ENCODE measurements at places on chromosomes 3 and 15.

DNA sequence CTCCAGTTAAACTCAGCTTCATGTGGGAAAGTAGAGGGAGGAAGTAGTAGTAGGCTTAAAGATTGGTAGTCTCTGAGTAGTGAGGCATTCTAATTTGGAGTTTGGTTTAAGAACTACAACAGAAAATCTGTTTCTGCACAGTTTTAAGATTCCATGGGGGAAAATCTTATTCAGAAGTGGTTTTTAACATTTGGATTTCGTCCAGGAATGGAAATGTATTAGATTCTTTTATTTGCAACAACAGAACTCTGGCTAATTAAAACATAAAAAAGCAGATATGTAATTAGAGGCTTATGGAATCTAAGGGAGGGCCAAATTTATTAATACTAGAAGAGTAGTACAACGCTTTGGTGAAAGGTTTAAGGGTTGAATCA, 36.0 kb downstream of the NECTIN3 start:
- DNase-seq: no peak

GRCh38 chr3:150411976-150412375, 3.9 kb downstream of the TSC22D2 start:
- no peak for DNase-seq

- DNase-seq: peak; percentile 75
Measured at GRCh38 chr15:77631745-77632533, 773 bp downstream of the LINGO1 start.

- DNase-seq: no peak
Measured at GRCh38 chr3:30752970-30753369, 141.5 kb downstream of the GADL1 start.

- DNase-seq: no peak
Measured at GRCh38 chr3:162799910-162800309, 1303.3 kb downstream of the OTOL1 start.

DNA sequence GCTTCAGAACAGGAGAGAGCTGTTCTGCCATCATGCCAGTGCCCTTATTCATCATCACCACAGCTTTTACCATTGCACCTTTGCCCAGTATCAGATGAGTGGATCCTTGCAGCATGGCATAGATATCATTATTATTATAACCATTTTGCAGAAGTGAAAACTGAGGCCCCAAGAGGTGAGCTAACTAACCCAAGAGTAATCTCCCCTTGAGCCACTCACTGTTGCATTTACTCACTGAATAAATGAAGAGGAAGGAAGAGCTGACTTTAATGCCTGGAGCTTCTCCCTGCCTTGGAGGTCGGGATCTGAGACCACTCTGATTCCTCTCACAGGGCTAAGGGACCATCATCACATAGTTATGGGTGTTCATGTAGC, 32.0 kb downstream of the HRH1 start:
- DNase-seq: no peak

- peak; percentile 57 for DNase-seq
Measured at GRCh38 chr3:186255703-186256331, 106.2 kb downstream of the DGKG start.

DNA sequence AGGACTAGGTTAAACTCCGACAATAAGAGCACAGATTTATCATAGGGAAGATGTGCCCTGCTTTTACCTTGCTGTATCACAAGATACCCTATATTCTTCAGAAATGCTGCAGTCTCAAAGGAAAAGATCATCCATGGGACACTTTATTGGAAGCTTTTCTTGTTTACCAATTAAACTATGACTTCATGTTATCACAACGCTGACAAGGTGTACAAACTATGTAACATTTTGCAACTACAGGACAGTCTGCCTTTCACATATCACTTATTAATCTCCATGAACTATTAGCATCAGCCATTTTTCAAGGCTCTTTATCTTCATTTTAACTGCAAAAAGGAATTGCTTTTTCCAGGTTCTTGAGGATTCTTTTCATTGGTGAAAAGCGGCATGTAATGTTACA, 34.0 kb downstream of the CBLB start:
- DNase-seq: no peak

DNA sequence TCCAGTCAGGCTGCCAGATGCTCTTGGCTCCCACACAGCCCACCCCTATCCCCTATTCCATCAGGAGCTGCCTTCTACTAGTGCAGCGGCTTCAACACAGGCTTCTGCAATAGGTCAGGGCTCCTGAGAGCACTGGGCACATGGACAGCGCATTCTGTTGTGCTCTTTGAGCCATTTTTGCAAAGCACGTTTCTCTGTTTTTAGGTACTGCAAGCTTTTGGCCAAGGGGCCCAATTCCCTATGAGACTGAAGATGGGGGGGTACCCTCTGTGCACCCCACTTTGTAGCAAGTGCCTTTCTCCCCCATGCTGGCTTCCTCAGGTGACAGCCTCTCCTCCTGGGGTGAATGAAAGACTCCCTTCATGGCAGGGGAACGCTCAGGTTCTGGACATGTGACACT, 31.2 kb downstream of the CHDH start:
- DNase-seq: no peak

DNA sequence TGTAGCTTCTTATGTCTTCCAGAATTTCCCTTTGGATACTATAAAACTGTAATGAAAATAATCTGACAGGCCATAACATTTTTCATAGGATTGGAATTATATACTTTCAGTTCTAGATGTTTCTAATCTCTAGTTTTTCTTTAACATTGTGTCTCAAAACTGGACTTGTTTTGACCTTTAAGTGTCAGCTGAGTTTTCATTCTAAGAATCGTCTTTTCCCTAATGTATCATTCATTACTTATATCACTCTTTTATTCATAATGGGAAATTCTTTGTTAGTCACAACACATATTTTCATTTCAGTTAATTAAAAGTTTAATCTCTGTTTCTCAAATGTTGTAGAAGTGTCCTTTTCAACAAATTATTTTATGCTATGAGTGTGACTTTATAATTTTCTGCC, 11.9 kb downstream of the GPR171 start:
- DNase-seq: no peak
